Fibroblast of skin of right biceps (primary cell): ENCODE measurements at places on chromosomes 5 and 9.

DNA sequence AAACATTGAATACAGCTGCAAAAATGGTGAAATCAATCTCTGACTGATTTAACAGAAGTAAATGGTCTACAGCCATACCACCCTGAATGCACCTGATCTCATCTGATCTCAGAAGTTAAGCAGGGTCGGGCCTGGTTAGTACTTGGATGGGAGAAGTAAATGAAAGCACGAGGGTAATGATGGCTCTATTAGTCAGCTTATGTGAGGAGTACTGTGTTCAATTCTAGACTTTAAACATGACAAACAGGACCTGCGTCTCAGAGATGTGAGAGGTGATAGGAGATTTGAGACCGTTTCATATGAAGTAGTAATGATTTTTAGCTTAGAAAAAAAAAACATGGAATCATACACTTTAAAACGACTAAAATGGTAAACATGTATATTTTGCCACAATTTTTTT is 77.1 kb upstream of the SUSD1 start:
- no peak for DNase-seq

DNA sequence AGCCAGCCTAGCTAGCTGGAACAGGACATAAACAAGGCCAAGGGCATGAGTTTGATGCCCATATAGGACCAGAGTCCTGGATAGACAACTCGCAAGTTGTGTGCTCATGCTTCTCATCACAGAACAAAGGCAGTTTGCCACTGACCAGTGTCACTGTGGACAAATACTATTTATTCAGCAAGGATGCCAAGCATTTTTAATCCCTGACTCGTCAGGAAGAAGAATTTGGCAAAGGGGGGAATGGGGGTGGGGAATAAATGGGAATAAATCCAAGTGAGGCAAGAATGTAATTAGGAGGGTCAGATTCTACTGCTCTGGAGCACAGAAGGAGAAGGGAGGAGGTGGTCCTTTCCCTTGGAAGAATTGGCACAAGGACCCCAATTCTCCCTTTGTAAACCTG is 46.8 kb upstream of the ANKRD55 start:
- peak; percentile 93 for DNase-seq

DNA sequence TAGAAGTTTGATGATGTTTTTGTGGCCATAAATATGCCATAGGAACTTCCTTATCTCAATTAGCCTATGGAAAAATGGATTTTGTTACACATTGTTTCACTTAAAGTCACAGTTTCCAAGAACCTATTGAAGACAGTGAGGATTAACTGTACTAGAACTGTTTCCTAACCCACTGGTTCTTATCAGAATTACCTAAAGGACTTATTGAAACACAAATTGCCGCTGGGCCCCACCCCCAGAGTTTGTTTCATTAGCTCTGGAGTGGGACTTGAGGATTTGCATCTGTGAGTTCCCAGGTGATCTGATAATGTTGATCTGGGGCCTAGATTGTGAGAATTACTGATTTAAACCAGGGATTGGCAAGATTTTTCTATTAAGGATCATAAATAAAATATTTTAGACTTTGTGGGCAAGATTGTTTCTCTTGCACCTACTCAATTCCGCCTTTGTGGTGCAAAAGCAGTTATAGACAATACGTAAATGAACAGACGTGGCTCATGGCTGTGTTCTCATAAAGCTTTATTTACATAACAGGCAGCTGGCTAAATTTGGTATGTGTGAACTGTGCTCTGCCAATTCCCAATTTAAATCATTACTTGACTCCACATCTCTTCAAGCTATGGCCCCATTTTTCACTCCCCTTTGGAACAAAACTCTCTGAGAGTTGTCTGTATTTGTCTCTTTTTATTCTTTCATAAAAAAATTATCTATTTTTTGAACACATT is 9.3 kb downstream of the JAK2 start:
- DNase-seq, result no peak

DNA sequence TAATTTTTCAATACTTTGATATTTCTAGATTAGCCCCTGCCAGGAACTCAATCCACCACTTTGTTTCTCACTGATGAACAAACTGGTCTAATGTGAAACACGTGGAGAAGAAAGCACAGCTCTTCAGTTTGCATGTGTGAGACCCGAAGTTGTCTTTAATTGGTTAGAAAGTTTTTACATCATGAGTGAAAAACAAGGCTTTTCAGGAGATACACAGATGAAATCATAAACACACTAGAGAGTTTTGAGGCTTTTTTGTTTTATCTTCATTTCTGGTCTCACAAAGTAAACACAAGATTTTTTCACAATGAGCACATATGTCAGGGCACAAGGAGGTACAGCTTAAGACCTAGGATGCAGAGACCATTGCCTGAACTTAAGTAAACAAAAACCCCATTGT is 84.5 kb upstream of the MOCS2 start:
- peak; percentile 10 for DNase-seq

- peak; percentile 66 for DNase-seq
These were observed 7.0 kb downstream of the SQSTM1 start for GRCh38 chr5:179827680-179828079.

GRCh38 chr5:78537821-78538220 is 110.8 kb downstream of the LHFPL2 start:
- DNase-seq, result peak; percentile 63

- DNase-seq, result peak; percentile 49
These were observed 117.4 kb downstream of the SMARCA2 start for GRCh38 chr9:2132484-2133082.

GRCh38 chr9:93601666-93602065 is 25.3 kb downstream of the PHF2 start:
- no peak for DNase-seq

DNA sequence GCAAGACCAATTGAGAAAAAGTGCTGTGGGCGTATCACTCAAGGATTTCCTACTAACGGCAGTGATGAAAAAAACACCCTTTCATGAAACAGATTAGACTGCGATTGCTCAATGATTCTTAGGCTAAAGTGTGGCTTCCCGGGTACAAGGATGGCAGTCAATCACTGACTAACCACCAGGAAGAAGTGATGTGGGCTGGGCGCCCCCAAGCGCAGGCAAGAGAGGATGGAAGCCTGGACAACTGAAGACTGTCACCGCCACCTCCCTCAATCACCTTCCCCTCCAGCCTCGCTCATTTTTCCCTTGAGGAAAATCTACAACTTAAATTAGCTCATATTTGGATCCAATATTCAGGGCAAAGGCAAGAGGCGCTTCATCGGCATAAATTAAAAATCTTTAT is 707.2 kb downstream of the MTRR start:
- DNase-seq, result no peak

DNA sequence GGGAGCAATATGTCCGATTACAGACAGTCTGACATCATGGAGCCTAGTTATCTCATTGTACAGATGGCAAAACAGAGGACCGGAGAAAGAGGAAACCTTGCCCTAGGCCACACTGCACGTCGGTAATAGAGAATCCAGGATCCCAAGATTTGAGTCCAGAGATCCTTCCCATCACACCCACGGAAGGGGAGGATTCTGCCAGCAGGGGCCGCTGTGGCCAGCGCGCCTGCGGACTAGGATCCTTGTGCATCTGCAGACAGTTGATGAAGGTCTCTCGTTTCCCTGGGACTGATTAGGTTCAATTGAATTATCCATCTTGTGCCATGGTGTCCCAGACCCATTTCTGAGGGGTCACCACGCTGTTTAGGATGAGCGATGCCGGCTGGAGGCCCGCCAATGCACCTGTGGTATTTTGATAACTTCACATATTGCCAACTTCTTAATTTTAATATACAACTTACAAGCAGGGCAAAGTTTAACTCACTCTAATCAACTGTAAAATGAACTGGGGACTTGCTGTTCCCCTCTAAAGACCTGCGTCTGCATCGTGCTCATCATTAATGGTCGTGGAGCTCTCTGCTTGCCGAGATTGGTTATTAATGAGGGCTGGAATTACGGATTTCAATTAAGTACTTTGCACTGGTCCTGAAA is 592.7 kb upstream of the BRINP1 start:
- DNase-seq, result peak; percentile 41

DNA sequence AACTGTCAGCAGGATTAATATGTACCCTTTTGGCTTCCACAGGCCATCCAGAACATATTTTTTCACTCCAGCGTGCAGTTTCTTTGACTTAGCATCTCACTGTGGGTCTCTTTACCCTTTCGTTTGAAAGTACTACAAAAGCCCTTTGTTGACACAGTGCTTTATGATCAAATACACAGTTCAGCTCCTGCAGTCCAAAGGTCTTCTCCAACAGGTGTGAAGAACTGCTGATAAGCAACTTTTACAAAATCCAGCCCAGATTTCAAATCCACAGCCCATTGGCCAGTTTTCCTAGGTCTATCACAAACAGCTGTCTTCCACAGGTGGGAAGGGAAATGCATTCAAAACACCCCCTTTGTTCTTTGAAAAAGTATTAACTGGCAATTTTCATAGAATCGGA is 54.8 kb downstream of the MYO10 start:
- DNase-seq, result no peak

DNA sequence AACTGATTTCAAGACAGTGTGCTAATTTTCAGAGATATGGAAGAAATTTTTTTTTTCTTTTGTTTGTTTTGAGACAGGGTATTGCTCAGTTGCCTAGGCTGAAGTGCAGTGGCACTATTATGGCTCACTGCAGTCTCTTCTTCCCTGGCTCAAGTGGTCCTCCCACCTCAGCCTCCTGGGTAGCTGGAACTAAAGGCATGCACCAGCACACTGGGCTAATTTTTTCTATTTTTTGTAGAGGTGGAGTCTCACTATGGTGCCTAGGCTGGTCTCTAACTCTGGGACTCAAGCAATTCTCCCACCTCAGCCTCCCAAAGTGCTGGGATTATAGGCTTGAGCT is 9.9 kb upstream of the TEX48 start:
- DNase-seq, result no peak

- no peak for DNase-seq
These were observed 35.3 kb upstream of the RNF20 start for GRCh38 chr9:101498323-101498722.
